ENCODE measurements at places on chromosomes 11 and 22.

DNA sequence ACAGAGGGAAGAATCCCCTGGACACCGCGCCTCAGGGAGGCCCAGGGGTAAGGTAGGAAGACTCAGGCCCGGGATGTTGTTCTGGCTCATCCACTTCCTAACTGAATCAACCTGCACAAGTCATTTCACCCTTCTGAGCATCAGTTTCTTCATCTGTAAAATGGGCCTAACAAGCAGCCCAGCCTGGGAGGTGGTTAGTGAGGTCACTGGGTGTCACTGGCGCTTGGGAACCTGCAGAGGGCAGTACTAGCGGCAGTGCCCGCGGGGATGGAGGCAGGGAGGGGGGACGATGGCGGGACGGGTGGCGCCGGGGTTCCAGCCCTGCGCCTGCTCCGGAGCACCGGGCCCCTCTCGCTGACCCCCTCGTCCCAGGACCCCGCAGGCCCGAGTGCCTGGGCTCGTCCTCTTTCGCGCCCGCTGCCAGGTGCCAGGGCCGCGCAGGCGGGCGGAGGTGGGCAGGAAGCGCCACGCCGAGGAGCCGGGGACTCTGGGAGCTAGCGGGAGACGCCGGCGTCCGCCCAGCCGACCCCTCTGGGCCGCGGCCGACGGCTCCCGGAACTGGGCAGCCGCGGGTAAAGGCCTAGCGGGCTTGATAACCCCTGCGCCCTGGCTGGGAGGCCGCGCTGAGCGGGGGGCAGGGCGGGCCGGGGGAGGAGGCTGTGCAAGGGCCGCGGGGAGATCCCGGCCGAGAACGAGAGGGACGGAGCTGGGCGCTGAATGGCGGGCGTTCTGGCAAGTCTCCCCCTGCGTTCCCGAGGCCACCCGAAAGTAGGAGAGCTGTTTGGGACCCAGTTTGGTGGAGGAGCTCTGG is at the start of gene NLRX1:
NLRX1 (plus strand) TSS at position 255 of the 811 bp plus-strand sequence. CDS start 2,679 bp downstream, outside the sequence.
- peak; percentile 48 for DNase-seq

GRCh38 chr11:123493349-123494063 is 63.4 kb downstream of the GRAMD1B start:
- no peak for DNase-seq

DNA sequence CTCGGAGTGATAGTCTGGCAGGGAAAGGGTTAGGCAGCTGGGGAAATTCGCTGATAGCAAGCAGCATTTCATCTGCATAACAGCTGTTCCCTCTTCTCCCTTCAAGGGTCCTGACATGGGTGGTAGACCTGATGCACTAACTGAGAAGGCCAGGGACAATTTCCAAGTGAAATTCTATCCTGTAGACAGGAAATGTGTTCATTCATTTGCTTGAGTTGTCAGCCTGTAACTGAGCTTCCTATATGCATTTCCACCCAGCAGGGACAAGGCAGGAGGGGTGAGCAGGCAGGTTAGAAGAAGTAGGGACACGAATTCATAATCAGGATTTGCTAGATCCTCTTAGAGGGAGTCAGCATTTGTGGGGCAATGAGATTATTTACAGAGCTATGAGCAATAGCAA is 154.3 kb upstream of the NCAM1 start:
- no peak for DNase-seq

- DNase-seq, result no peak
Observed at GRCh38 chr11:127105593-127106541, 105.3 kb upstream of the KIRREL3 start.

- DNase-seq, result no peak
Observed at GRCh38 chr11:103042161-103042560, 49.8 kb downstream of the DCUN1D5 start.

GRCh38 chr22:37467391-37467955 is 18.7 kb downstream of the MFNG start:
- DNase-seq, result no peak

All from retinal pigment epithelial cell (primary cell).